Left lung (tissue), 14 donors: ENCODE measurements at places on chromosomes 6 and 20.

DNA sequence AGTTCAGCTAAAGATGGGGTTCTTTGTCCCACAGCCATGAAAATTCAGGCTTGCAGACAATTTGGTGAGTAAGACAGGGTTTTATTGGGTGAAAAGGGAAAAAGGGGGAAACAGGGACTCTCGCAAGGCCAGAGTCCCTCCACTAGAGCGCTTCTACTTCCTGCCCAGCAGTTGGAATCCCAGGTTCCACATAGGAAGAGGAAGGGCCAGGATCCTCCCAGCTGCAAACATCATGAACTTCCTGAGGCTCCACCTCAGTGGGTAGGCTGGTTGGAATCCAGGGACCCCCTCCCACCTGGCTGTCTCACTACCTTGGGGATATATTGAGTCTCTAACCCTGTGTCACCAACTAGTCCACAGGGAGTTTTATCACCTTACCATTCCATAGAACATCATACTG, 39.5 kb upstream of the PRSS16 start:
- no peak for DNase-seq

GRCh38 chr20:46699651-46700359, 9.6 kb upstream of the SLC2A10 start:
- no peak for DNase-seq

- no peak for DNase-seq
These were observed 87.6 kb downstream of the ERMARD start for GRCh38 chr6:169839029-169839481.

- no peak for DNase-seq
These were observed 71.1 kb downstream of the TASP1 start for GRCh38 chr20:13567663-13568062.

- no peak for DNase-seq
These were observed 266.4 kb downstream of the PLCB1 start for GRCh38 chr20:8398263-8399051.

DNA sequence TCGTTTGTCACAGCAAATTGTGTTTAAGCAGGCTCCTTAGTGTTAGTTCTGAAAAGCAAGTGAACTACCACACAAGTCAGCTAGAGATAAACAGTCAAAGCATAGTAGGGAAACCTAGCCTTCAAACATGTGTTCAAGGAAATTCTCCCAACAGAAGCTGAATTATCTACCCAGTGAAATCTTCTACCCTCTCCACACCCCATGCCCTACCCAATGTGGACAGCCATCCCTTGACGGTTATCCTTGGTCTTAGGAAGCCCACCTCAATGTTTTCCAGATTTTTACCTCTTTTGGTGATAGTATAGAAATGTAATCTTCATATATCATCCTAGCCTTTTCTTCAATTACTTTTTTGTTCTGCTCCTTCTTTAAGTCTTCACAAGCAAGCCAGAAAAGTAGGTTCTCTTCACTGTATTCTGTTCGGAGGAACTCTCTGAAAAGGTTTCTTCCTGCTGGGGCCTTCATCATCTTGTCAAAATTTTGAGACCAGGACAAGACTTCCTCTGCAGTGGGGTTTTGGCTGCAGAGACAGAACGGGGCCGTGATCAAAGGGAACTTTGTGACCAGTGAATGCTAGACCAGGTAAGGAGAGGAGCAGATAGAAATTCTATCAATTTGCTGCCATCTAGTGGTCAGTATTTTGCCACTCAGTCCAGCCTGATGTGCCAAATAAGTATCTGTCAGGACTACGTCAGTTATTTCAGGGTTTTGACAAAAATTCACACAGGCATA, 21.6 kb upstream of the MTRF1L start:
- no peak for DNase-seq
